ENCODE measurements at places on chromosomes 12 and 14.

DNA sequence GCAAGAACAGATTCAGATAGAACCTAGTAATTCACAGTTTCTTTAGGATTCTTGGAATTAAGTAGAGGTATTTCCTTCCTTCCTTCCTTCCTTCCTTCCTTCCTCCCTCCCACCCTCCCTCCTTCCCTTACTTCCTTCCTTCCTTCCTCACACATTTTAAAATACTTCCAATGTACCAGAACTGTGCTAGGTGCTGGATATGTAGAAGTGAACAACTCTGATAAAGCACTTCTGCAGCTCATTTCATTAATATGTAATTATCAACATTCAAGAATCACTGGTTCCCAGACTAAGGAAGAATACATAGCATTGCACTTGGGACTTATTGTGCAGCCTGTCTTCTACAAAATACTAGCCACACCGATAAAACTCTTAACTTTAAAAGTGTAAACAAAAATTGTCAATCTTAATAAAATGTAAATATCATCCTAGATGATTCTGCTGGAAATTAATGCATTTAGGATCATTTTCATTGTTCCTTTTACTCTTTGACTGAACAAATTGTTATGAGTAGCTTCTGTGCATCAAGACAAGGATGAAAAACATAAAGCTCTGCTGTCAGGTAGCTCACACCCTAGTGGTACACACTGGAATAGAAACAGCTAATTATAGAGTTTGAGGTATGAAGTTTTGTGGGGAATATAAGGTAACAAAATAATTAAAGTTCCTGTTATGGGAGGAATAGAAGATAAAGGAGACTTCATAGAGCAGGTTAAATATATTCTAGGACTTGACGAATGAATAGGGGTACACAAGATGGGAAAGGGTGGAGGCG, 99.9 kb upstream of the MYF6 start:
- no peak for DNase-seq

GRCh38 chr12:114328292-114328691, 77.7 kb downstream of the TBX5 start:
- no peak for DNase-seq

GRCh38 chr12:118374909-118375308, 1.4 kb upstream of the SUDS3 start:
- DNase-seq, result no peak

GRCh38 chr14:62076825-62077605, 314.8 kb downstream of the SNAPC1 start:
- no peak for DNase-seq

GRCh38 chr12:67459173-67459572, 189.4 kb upstream of the DYRK2 start:
- DNase-seq, result no peak

- no peak for DNase-seq
Measured at GRCh38 chr14:22849212-22849819, 12.9 kb downstream of the MMP14 start.

DNA sequence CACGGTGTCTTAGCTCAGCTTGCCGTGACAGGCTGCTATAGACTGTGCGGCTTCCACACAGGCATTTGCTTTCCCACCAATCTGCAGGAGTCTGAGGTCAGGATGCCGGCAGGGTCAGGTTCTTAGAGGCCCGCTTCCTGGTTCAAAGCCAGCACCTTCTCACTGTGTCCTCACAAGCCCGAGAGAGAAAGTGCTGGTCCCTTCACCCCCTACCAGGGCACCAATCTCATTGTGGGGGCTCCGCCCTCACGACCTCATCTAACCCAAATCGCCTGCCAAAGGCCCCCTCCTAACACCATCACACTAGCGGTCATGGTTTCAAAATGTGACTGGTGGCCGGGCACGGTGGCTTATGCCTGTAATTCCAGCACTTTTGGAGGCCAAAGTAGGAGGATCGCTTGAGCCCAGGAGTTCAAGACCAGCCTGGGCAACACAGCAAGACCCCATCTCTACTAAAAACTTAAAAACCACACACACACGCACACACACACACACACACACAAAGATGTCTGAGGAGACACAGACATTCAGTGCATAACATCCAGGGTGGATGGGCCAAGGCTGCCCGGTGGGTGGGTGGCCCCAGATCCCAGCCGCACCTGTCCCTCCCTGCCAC, 26.8 kb downstream of the MMP17 start:
- DNase-seq, result no peak

DNA sequence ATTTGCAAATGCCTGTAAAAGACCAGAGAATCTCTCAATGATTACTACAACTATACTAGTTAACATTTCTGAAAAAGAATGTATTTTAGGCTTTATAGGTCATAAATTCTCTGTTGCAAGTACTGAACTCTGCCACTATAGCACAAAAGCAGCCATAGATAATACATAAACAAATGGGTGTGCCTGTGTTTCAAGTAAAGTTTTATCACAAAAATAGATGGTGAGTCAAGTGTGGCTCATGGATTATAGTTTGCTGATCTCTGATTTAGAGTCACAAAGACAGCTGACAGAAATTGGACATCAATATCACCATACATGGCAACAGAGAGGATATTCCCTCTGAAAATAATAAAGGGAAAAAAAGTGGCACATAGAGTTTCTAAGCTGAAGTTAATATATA, 68.1 kb downstream of the FSCB start:
- DNase-seq, result no peak

- no peak for DNase-seq
Measured at GRCh38 chr12:122081697-122082221, 3.2 kb downstream of the MLXIP start.

DNA sequence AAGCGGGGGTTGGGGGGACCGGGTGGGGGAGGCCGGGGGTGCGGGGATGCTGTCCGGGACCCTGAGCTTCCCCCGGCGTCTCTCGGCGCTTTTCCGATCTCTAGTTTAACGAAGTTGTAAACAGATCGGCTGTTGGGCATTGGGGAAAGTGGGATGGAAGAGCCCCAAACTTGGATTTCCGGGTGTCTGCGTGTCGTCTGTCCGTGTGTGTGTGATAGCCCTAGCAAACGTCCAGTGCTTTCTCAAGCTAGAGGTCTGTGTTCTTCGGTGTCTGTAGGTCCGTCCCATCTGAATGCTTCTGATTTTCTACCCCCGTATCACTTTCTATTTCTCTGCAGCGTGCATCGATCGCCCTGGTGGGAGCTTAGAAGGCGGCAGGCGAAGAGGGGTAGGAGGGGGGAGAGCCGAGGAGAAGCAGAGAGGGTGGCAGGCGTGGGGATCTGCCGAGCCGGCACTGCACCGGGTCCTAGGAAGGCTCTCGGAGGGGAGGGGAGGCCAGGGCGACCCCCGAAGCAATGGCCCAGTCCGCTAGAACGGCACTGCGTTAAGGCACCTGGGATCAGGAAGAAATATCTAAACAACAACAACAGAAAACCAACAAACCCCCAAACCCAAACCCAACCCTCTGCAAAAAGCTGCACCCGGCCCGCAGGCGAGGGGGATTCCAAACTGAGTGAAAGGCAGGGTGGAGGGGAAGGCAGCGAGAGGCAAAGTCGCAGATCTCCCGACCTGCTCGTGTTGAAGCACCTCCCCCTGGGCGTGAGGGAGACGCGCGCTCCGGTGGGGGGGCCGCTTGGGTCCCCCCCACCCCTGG, 1.0 kb downstream of the KCNA1 start:
- DNase-seq, result no peak

GRCh38 chr14:64422756-64423155, 34.6 kb downstream of the MTHFD1 start:
- no peak for DNase-seq

DNA sequence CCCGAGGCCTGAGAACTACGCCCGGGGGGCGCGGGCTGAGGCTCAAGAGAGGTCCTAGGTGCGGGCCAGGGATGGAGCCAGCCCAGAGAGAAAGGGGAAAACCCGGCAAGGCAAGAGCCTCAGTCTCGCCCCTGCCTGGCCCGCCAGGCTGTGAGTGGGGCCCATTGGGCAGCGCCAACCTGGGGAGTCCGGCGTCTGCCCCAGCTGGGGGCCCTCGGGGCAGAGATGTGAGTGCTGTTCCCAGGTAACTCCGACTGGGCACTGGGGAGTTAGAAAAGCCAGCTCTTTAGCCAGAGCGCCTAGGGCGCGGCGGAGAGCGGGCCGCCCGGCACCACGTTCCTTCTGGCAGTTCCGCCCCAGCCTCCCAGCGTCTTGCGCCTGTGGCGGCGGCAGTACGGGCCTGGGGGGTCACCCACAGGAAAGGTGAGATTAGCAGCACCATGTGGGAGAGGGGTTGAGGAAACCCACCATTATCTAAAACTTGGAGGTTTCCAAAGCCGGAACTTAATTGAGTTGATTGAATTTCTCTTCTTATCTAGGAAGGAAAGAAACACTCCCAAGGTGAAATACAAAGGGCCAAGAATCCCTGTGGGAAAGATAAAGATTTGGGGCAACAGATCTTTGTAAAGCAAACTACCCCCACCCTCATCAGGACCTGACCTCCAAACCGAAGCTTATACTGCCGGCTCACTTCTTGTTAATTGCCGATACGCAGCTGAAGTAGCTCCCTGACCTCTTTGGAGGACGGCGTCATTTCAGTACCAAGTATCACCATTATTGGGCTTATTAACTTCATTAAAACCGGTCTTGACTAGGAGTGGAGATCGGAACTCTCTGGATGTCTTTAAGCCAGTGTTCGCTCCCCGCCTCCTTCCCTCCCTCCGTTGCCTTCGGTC, 11.6 kb downstream of the OTX2 start:
- no peak for DNase-seq

GRCh38 chr12:53054112-53054878, 4.4 kb downstream of the TNS2 start:
- peak; percentile 89 for DNase-seq

- no peak for DNase-seq
Measured at GRCh38 chr12:2580821-2581220, 213.9 kb upstream of the FKBP4 start.

GRCh38 chr14:67373347-67373746, 13.2 kb downstream of the EIF2S1 start:
- no peak for DNase-seq

DNA sequence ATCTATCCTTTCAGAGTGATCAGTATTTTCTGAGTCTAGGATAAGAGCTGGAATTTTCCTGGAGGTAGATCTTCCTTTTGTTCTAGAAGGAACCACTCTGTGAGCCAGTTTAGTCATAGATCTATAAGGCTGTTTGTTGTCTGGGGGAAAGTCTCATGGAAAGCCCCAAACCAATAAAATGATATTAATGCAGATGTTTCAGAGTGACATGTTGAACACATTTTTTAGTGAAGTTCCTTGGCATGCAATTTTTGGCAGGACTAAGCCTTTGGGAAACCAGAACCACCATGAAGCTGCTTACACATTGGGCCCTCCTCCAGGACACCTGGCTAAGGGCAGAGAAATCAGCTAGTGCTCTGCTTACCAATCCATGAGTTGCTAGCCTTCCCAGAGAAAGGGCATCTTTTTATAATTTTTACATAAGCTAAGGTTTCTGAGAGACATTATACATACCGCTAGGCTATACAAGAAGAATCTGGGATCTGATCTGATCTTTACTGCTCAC, 101.5 kb upstream of the PCED1B start:
- no peak for DNase-seq

GRCh38 chr12:109611223-109611622, 37.6 kb downstream of the MVK start:
- no peak for DNase-seq

DNA sequence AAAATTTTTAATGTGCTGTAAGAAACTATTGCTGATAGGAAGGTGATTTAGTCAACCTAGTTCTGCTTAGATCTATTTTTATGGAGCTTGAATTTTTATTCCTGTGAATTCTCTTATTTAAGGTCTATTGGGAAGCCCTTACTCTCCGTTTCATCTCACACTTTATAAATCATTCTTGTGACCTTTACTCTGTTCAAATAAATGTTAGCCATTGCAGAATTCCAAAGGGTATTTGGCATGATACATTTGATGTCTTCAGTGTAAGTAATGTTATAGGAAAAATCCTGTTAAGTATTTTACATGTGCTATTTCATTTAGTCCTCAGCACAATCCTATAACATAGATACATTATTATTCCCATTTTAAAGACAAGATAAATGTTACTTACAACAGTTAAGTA, 12.5 kb downstream of the PTPRQ start:
- no peak for DNase-seq

- no peak for DNase-seq
Measured at GRCh38 chr14:71491931-71492330, 440.3 kb upstream of the RGS6 start.

- no peak for DNase-seq
Measured at GRCh38 chr12:121568518-121568917, 12.3 kb downstream of the KDM2B start.

DNA sequence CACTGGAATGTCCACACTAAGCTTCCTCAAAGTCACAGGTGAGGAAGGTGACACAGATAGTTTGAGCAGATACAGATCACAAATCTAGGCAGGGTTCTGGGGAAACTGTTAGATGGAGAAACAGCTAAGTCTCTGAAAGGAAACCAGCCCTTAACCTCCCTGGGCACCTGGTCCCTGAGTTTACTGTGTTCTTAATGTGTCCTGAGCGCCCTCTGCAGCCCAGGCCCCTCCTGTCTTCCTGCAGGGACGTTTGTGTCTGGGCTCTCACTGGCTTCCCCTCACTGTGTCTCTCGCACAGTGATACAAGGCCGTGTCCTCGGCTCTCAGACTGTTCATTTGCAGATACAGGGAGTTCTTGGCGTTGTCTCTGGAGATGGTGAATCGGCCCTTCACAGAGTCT, 684.3 kb downstream of the TMEM121 start:
- DNase-seq, result no peak

GRCh38 chr14:75634848-75635247, 25.8 kb downstream of the ERG28 start:
- DNase-seq, result no peak

- DNase-seq, result no peak
Measured at GRCh38 chr12:120115692-120116440, 687 bp downstream of the RAB35 start.

- no peak for DNase-seq
Measured at GRCh38 chr14:99125113-99125512, 146.9 kb downstream of the BCL11B start.

DNA sequence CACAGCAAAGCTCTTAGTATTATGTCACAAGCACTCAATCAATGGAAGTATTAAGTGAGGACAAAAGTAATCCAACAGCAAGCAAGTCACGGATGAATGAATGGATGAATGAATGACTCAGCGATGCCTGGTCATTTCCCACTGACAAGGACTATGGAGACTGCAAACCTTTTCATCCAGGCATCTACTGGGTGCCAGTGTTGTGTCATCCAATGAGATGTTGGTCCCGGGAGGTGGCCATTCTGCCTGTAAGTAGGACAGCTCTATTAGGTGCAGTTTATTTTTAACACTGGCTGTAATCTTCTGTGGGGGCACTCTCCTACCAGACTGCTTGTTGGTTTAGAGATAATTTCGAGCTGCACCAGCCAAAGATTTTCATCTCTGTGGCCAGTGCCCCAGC, 39.4 kb downstream of the STAB2 start:
- no peak for DNase-seq

- no peak for DNase-seq
Measured at GRCh38 chr14:96567289-96567899, 65.2 kb downstream of the PAPOLA start.

DNA sequence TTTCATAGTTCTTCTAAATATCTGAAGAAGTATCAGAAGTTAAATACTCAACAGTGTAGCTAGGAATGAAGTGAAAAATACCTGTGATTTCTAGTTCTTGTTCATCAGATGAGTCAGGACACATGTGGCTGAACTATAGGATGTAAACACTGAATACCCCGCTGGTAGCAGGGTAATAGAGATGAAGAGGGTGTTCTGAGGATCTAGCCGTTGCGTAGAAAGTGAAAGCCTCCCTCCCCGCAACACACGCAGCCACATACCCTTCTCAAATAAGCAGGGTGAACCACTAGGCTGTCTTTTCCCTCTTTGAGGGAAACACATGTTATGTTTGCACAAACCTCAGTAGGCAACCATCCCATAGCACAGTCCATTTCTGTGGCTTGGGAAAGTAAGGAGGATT, 16.4 kb upstream of the RNASE12 start:
- DNase-seq, result no peak
